ENCODE measurements at places on chromosomes 5 and 9. TPM values are rescaled to one million over a fixed set of nuclear protein-coding genes. Genes with fewer than 3 reads are reported as not detected.

Gene IL5
- total RNA-seq: not detected

Gene ELOVL7
- total RNA-seq: 37.3 TPM

Gene OR13C3
- not detected for total RNA-seq

Gene CCDC152
- total RNA-seq: not detected

Gene LIX1
- total RNA-seq: 2.0 TPM

DNA sequence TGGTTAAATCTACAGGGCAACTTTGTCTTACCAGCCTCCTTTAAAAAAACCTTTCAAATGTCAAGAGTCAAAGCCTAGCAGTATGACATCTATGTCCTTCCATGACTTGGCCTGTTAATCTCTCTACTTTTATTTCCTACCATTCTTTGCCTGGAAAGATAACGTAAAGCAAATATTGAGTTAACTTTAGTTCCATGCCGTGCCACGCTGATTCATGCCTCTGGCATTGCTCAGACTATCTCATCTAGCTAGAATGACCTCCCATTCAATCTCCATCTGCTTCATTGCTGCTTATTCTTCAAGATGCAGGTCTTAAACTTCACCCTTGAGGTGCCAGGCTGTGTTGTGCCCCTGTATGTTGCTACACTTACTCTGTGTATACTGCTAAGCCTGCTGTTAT lies 729.8 kb downstream of the EFNA5 start:
- no peak for DNase-seq

GRCh38 chr5:143319437-143320227 lies 83.9 kb downstream of the NR3C1 start:
- DNase-seq: peak; percentile 64

DNA sequence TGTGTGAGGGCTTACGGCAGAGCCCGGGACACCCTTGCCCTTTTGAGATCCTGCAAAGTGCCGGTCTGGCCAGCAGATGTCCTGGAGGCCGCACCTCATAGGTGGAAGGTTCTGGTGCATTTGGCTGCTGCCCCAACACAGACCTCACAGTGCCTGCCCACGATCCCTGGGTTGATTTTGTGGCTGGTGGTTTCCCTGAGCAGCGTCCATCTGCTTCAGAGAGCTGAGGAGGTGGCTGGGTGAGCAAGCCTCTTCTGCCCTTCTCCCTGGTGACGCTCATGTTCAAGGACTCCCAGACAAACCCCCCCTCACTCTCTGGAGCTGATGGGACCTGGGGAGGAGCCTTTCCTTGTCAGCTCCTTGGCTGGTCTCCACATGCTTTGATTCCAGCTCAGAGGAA lies 18.9 kb downstream of the BNIP1 start:
- DNase-seq: peak; percentile 53

DNA sequence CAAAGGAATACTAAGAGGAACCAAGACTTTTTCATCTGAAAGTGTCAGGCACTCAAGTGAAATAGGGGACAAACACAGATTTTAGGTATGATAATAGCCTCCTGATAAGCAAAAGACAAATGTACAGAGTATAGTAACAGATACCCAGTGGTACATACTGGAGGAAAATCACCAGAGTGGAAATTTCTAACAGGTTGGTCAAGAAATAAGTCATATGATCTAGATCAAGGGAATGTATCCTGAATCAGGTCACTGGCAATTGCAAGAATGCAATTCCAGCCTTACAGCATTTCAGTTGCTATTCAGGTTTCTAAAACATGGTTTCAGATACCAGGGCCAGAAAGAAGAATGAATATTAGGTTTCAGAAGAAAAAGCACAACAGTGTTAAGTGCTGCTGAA lies 82.2 kb upstream of the SLCO6A1 start:
- DNase-seq: no peak

- no peak for DNase-seq
Observed at GRCh38 chr5:13595978-13596377, 348.5 kb downstream of the DNAH5 start.

GRCh38 chr5:78008356-78008967 lies 232.3 kb upstream of the TBCA start:
- peak; percentile 54 for DNase-seq

- DNase-seq: no peak
Observed at GRCh38 chr9:75462866-75463265, 374.6 kb downstream of the OSTF1 start.

DNA sequence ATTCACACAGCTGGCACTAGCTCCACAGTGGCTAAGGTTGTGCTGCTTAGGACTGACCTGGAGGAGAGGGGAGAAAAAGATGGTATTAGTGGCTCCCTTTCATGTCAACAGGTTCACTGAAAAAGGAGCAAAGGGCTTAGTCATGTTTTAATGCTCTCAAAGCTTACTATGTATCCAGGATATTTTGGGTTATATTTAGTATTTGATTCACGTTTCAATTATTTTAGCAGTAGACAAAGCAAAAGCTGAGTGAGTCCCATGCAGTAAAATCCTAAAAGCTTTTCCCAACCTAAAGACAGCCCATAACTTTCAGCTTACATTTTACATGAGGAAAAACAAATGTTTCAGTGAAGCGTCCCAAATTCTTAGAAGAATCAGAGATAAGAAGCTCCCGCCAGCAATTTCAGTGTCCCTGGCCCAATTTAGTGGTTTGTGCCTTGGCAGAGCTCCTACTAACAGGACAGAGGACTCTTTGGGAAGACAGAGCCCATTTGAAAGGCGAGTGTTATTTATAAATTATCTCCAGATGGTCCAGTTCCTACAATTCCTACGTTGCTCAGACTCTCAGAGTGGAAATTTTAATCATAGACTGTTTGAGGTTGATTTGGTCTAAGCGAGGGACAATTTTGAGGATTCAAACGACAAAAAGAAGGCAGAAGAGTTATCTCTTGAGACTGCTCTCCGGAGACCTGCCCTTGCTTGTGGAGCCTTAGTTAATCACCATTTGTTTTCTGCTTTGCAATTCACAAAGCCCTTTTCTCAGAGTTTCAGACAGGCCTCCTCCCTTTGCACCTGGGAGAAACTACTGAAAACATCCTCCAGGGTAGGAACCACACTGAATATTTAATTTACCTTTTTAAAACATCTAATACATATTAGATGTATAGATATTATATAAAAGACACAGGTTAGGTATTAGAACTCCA lies 225.0 kb upstream of the ANKRD55 start:
- DNase-seq: peak; percentile 94

DNA sequence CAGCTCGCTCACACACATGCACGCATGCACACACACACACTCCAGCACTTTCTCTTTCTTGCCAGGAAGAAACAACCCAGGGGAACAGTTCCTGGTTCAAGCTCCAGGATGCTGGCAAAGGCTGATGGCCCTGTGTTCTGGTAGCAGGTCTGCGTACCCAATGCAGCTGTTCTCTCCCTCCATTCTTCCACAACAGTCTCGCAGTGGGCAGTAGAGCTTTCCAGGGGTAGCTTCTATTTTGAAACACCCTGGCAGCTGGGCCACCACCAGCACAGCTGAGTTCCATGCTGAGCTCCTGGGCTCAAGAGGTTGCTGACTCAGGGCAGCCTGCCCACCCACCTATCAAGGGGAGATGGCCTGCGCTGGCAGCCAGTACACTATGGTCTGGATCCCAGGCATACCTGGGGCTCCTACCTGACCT lies 4.7 kb downstream of the VDAC1 start:
- no peak for DNase-seq
